ENCODE measurements at places on chromosomes 3 and 15.

DNA sequence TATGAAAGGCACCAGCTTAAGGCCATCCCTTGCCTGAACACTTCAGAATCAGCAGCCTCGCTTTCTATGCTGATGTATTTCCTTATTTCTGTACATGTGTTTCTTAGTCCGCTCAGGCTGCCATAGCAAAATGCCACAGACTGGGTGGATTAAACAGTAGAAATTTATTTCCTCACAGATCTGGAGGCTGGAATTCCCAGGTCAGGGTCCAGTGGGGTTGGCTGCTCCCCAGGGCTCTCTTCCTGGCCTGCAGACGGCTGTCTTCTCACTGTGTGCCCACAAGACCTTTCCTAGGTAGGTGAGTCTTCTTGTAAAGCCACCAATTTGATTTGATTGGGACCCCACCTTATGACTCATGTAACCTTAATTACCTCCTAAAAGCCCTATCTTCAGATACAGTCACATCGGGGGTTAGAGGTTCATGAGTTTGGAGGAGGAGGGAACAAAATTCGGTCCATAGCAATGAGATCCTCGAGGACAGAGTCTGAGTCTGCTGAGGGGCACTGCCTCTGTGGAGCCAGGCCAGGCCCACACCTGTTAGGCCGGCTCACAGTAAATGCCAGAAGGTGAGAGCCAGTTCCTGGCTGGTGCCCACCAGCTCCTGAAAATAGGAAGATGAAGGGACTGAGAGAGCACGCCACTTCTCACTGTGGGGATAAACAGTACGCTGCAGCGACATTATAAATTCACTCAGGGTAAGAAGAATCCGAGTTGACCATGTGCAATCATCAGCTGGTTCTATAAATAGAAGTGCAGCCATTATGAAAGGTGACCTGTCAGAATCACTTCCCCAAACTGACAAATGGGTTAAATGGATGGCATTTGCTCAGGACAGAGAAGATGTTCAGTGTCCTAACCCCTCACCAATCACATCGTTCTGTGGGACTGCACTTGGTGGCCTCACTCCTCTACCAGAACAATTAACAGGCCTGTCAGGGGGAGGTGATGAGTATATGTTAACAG is 41.1 kb downstream of the CTXND1 start:
- no peak for DNase-seq

GRCh38 chr3:16224325-16224724 is 40.4 kb downstream of the DPH3 start:
- no peak for DNase-seq

GRCh38 chr15:101359365-101359947 is 64.4 kb upstream of the SNRPA1 start:
- DNase-seq = no peak

DNA sequence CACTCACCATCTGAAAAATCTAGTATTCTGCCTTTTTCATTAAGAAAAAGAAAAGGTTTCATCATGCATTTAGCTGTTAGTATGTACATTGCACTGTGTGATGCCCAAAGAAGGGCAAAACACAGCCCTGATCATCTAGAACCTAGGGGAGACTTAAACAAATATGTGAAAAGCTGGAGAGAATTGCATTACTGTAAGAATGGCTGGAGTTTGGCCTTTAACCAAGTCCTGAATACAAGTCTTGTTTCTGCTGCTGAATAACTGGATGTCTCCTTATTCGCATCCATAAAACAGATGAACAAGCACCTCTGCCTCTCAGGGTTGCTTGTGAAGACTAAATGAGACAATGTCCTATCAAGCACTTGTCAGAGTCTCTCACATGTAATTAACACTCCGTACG is 233.4 kb upstream of the LRTM1 start:
- DNase-seq = no peak

- no peak for DNase-seq
Measured at GRCh38 chr15:28273468-28273867, 48.5 kb downstream of the HERC2 start.

DNA sequence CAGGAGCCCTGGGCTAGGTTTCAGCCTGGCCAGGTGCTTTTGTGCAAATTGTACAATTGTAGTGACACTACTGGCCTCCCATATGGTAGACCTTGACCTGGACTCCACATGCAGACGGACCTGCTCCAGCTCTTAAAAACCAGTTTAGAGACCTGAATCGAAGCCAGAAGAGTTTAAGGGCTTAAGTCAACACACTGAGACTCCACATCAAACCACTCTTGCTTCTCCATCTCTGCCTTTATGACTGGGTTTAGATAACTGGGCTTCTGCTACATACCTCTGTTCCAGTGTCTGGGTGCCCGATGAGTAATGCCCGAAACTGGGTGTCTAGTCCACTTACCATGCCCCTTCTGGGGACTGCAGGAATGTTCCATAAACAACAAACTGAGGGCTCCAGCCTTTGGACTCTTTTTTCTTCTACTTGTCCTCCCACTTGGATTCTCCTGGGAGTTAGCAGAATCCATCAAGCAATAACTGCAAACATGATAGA is 32.8 kb downstream of the TMEM212 start:
- no peak for DNase-seq

All from memory B cell (primary cell).